ENCODE measurements at places on chromosomes 2 and 18.

GRCh38 chr18:63366213-63367052, 573 bp downstream of the KDSR start:
- DNase-seq = peak; percentile 63

DNA sequence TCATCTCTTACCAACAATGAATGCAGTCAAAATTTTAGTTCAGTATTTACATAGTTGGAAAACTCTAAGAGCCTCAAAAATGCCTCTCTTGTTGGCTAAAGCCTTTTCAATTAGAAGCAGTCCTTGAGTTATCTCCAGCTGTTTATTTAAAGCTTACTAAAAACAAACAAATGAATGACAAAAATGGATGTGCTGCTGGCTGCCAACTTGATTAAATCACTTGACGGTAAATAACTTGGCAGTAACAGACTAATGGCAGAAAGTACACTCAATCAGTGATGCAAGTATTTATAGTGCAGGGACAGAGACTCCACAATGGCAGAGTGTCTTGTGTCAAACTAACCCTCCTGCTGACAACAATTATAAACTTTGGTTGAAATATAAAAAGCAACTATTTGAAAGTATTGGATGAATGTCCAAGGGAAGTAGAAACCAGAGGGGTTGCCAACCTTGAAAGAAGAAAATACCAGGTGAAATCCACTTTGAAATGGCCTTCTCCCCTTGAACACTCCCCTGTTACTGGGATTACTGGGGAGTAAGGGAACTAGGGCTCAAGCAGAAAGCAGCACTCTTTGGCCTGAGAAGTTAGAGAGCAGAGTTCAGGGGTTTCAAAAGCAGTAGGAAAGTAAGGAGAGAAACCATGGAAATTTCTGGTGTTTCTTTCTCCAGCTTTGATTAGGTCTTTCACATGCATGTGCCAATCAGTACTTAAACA, 245.2 kb upstream of the SPHKAP start:
- no peak for DNase-seq

- DNase-seq = no peak
Observed at GRCh38 chr2:149000158-149000938, 38.2 kb upstream of the LYPD6B start.

DNA sequence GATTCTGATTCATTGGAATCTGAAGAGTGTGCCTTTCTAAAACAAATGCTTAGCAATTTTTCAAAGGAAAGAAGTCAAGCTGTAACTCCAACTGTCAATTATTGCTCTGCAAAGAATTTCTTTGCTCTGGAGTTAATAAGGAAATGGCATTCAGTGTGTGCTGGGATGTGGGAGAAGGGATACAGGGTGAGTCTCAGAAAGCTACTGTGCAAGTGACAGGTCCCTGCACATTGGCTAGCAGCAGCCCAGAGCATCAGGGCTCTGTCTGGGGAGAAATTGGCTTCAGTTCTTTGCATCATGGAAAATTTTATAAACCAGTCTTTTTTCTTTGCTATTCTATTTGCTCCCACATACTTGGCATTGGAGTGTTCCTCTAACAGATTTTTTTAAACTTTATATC, 1.1 kb upstream of the SYT4 start:
- no peak for DNase-seq

- DNase-seq = no peak
Observed at GRCh38 chr2:66696886-66697285, 262.0 kb downstream of the MEIS1 start.

- DNase-seq = no peak
Observed at GRCh38 chr2:24117902-24118301, 5.2 kb downstream of the PFN4 start.

- no peak for DNase-seq
Observed at GRCh38 chr2:150606380-150607060, 119.1 kb upstream of the RND3 start.

- DNase-seq = no peak
Observed at GRCh38 chr2:49043405-49043982, 110.8 kb downstream of the FSHR start.

DNA sequence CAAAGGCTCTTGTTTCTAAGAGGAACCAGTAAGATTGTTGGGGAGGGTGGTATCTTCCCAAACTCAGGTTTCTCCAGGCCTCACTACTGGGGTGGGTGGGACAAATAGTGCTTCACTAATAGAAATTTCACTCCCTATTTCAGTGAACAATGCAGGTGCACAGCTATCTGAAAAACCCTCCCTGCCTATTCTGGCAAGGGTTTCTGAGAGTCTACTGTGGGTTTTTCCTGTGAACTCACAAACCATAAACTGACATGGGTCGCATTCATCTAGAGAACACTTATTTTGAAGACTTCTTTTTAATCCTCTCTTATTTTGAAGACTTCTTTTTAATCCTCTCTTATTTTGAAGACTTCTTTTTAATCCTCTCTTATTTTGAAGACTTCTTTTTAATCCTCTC, 4.4 kb downstream of the IL36A start:
- no peak for DNase-seq

- no peak for DNase-seq
Observed at GRCh38 chr2:9153643-9153980, 53.0 kb upstream of the ASAP2 start.

DNA sequence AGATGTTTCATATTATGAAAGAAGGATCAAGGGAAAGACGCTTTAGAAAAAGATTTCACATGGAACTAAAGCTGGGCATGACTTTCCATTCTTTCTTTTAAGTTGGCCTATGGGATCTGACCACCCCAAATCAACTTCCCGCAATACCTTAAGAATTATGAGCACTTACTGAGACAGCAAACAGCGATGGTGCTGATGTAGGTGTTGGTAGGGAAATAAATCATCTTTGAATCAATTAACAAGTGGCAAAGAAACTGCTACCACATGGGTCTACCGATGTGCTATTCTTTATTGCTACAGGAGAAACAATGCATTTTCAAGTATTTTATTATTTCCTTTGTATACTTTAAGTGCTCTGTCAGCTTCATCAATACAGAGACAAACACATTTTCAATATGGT, 239.6 kb downstream of the PIEZO2 start:
- no peak for DNase-seq

DNA sequence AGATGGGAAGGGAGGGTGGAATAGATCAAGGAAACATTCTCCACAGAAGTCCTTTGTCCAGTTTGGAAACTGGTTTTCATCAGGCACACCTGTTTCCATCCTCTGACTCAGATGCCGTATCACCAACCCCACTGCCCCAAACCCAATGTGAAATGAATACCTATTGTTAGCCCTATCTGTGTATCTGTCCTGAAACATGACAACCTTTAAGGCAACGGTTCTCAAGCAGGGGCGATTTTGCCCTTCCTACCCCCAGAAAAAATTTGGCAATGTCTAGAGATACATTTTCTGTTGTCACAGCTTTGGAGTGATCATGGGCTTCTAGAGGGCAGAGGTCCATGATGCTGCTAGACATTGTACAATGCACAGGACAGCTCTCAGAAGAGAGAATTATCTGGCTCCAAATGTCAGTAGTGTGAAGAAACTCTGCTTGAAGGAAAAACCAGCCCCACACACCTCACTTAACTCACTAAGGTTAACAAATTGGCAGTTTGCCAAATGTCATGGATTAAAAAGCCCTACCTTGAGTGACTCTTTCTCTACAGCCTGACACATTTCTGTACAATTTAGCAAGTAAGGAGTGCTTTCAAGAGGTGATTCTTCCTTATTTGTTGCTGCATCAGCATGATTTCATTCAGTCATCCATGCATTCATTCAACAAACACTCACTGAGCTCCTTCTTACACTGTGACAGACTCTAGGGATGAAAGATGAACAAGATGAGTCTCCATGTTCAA, 3.4 kb downstream of the SCTR start:
- DNase-seq = no peak

DNA sequence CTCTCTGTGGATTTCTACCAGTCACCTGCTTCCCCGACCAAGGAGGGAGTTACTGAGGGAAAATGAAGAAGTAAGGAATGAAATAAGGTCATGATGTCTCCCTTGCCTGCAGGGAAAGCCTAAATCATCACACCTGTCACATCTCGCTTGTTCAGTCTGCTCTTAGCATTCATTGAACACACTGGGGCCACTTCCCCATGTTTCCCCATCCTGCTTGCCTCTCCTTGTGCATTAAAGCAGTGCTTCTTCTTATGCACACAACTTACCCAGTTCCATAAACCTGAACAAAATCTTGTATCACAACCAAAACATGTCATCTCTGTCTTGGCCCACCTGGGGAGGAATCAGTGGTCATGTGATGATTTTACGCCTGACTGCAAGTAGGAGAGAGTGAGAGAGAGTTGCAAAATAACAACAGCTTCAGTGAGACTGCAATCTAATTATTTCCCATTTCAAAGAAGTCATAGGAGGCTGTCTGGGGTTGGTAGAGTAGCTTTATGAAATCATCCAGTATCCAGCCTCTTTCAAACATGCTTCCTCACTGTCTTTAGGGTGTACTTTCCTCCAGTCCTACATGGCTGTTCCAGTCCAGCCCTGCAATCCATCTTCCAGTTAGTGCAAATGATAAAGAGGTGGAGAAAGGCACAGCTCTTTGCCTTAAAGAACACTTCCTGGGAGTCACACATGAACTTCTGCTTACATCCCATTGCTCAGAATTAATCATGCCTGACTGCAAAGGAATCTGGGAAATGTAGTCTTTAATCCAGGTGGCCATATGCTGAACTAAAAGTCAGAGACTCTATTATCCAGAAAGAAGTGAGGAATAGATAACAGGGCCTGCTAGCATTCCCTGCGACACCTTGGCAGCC, 220.1 kb downstream of the HAUS1 start:
- DNase-seq = no peak

- DNase-seq = no peak
Observed at GRCh38 chr2:104430852-104431251, 423.1 kb upstream of the POU3F3 start.

DNA sequence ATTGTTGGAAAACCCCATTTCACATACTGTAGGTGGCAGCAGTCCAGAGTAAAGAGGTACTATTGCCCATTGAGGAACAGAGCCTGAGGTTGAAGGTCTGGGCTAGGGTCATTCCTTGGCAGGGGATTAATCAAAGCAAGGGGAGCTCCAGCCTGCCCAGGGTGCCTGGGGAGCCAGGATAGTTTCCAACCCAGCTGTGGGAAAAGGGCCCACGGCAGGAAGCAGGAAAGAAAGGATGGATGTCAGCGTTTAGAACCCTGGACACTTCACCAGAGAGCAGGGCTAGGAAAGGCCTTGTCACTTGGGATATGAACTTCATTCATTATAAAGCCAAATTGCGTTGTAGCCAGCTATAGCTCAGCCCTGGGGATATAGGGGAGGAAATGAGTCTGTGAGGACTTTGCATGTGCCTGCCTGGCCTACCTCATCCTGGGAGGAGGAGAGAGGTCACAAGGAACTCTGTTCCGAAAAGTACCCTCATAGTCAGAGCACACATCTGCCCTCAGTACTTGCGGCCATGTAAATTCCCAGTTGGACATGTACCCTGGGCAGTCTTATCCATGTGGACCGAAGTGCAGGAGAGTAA, 140.2 kb upstream of the COPS8 start:
- DNase-seq = no peak

- DNase-seq = peak; percentile 78
Observed at GRCh38 chr2:43133708-43134570, 92.5 kb downstream of the ZFP36L2 start.

DNA sequence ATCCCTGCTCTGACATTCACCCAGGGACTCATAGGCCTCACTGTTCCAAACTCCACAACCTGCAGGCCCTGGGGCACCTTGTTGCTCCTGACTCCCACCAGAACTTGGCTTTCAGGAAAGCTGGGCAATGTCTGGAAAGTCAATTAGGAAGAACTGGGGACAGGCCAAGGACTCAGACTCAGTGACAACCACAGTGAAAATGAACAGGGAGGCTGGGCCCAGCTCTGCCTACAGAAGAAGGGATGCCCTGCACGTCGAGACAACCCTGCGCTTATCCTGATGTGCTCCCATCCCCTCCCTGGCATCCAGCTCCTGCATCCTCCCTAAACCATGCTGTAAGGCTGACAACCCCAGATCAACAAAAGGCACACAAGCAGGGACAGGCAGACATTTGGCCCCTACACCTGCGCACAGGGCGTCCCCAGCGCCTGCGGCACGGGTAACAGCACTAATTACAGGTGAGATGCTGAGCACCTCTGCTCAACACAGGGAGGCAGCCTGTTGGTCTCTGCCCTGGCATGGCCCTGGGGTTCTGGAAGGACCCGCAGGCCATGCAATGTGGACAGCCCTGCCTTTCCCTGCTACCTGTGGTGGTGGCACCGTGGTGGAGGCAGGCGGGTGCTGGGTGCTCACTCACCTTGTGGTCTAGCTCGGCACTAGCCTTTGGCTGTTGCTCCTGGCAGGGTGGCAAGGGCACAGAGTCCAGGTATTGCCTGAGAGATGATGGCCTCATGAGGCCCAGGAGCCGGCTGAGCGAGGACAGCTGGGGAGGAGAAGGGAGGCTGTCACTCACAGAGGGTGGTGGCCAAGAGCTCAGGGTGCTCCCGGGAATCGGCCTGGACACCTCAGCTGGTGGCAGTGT, 23.6 kb upstream of the SEMA4C start:
- no peak for DNase-seq

DNA sequence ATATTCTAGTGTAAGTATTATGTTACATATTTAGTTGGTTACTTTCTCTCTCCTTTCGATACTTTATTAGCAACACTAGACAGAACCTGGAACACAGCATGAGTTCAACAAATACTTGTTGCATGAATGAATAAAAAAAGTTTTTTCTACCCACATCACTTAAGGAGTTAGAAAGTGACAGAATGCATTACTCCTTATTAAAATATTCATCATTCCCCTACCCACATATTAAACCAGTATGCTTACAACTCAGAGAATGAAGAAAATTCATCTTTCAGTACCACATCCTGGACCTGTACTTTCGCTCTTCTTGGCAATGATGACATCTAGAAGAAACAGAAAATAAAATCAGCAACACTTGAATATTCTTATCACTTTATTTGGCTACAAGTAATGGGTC, 6.0 kb downstream of the SRBD1 start:
- DNase-seq = no peak

DNA sequence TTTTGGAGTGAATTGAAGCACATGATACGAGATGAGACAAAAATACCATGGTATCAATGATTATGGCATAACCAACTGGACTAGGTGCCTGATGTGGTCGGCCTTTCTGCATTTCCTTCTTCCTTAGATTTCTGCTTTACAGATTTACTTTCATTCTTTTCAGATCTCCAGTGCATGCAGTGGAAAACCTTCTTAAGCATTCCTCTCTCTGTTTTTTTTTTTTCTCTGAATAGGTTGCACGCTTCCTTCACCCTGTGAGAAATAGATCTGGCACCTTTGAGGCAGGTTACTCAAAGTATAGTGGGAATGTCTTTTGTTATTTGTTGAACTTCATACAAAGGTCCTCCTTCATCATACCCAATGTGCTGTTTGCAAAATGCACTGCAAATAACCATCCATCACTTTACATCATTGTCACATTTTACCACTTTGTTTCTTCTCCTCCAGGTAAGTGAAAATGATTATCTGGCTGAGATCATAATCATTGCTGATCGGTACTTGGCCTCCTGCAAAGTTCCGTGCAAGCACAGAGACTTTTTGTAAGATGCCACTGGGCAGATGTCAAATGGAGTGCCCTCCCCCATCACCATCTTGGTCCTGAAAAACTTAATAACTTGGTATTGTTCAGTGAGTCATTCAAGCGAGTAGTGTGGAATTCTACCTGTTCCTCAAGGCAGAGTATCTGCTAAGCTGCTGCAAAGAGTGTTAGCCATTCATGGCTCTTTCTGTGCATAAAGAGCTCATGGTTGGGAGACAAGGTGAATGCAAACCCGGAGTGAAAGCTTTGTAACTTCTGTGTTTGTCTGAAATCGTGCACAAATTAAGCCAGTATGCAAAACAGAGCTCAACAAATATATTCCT, 30.0 kb upstream of the KLHL14 start:
- no peak for DNase-seq
